Stimulated activated CD4-positive, alpha-beta T cell treated with anti-CD3 and anti-CD28 coated beads, Interleukin-4, amount 100 ng/mL, for 4 hours (primary cell): ENCODE measurements at places on chromosomes 1 and 21.

GRCh38 chr21:29413683-29414082, 115.0 kb downstream of the BACH1 start:
- no peak for DNase-seq

- no peak for DNase-seq
These were observed 118.5 kb upstream of the NGF start for GRCh38 chr1:115456441-115456961.

DNA sequence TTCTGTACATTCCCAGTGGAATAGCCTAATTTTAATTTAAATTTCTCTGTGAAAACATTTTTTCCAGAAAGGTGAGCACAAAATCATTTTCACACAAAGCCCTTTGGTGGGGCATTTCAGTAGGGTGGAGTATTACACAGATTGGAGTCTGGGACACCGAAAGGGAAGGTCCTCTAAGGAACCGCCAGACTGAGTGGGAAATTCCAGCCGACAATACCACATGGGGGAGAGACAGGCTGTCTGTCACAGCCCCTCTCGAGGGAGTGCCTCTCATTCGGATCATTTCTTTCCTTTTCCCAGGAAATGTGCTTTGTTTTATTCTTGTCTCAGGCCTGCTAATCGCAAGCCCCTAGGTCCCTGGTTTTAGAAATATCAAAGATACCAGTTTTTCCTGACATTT, 150.6 kb upstream of the HOOK1 start:
- DNase-seq: no peak

DNA sequence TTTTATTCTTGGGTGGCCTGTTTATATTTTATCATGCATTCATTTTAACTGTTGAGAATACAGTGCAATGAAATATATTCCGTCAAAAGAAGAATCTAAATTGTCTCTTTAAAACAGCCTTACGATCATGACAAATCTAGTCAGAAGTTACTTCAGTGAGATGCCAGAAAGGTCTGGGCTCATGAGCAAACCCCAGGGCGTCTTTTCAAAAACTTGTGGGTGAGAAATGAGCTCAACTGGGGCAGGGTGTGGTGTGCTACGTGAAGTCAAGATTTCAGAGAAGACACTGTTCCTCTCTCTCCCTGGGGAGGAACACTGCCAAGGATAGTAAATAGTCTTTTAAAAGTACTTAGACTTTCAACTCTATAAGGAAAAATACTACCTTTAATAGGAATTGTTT, 13.4 kb upstream of the UAP1 start:
- DNase-seq: no peak
